ENCODE measurements at places on chromosomes 5 and 9.

GRCh38 chr9:114754581-114754980 lies 51.3 kb downstream of the TNFSF15 start:
- DNase-seq: no peak

GRCh38 chr9:134223091-134223490 lies 58.7 kb upstream of the RNU6ATAC start:
- peak; percentile 43 for DNase-seq

DNA sequence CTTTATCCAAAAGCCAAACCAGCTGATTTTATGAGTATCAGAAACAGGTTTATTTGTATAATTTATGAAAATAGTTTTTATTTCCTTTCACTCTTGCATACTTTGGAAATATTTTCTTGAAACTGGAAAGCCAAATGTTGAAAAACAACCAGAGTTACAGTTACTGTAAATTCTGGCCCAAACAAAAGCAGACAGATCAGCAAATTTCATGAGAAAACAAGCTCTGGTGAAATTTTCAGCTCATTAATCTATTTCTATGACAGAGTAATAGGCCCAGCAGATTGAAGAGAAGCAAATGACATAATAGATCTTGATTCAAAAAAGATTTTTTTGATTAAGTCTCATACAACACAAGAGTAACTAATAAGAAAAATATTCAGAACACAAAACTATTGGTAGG lies 182.7 kb downstream of the ENC1 start:
- DNase-seq: no peak

DNA sequence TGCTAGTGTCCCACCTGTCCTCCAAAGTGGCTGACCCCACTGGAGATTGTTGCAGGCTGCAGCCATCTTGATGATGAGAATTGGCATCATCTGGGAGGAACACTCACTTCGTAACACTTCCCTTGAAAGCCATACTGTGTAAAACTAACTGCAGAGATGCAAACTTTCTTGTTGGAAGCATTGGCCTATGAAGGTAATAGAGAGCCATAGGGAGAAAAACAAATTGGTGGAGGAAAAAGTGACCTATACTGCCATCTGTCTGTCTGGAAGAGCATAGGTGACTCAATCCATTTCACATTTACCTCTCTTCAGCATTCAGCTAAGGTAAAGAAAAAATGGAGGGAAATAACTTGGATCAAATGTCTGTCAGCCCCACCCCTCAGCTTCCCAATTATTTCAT lies 473.4 kb downstream of the NTRK2 start:
- DNase-seq: no peak

- DNase-seq: no peak
These were observed 109.1 kb upstream of the SPATA31D4 start for GRCh38 chr9:81819155-81819554.
